CD4-positive, alpha-beta T cell treated with Interleukin-4 for 1 hour (primary cell): ENCODE measurements at places on chromosomes 7 and 10.

DNA sequence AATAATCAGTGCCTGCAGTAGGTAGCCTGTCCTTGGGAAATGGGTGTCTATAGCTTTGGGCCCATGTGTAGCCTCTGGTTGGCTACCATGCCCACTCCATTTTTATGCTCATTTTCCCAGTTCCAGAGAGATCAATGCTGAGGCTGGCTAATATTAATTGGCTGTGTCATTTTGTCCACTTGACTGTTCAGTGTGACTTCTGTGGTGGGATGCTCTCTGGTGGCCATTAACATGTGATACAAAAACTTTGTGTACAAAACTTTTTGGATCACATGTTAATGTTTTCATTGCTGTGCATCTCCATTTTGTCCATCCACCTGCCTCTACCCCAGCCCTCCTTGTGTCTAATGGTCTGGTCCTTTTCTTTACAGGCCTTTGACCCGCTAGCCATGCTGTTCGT lies 22.7 kb downstream of the VIM start:
- DNase-seq = peak; percentile 14

- DNase-seq = no peak
These were observed 49.4 kb downstream of the MRPL32 start for GRCh38 chr7:42981601-42982000.

GRCh38 chr10:23686722-23687121 lies 247.8 kb downstream of the OTUD1 start:
- no peak for DNase-seq

GRCh38 chr10:44805466-44806210 lies 105.5 kb upstream of the TMEM72 start:
- no peak for DNase-seq

- no peak for DNase-seq
These were observed 240.1 kb downstream of the TRIL start for GRCh38 chr7:28718055-28718481.

- no peak for DNase-seq
These were observed 685.4 kb upstream of the MBL2 start for GRCh38 chr10:53458007-53458406.

- no peak for DNase-seq
These were observed 27.0 kb upstream of the PRSS1 start for GRCh38 chr7:142722248-142722794.

DNA sequence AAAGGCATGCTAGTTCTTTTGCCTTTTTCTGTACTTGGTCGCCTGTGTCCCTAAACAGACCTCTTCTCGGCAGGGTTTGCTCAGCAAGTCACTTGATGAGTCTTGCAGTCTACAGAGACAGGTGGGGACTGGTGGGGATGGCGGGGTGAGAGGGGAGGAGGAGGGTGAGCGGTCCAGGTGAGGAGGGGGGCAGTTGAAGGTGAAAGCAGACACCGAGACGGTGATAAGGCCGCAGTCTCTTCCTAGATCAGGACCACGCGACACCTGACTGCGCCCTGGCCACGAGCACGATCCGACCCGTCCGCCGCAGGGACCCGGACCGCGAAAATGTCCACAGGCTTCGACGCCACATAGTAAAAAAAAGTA lies 566 bp downstream of the ASNS start:
- peak; percentile 16 for DNase-seq

DNA sequence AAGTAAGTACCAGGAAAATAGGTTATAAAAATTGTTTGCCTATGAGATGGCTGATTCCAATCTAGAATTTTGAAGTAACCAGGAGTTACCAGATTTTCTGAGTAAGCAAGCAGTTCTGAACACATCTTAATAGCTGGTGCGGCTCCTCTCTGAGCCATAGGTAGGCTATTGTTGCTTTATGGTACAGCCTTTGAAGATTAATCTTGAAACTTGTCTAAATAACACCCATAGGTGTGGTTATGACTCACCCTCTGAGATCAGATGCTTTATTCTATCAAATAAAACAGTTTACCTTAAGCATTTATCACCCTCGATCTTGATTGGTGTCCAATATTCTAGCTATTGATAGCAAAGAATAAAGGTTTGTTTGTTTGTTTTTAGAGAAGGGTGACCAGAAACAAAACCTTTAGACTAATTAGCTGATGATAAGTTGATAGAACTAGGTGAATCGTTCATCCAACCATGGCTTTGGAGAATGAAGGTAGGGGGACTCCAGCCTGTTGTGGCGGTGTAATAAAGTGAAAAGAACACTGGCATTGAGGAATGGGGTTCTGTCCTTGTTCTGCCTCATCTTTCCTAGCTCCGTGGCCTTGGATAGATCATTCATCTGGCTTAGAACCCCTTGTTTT lies 72.2 kb downstream of the VTI1A start:
- no peak for DNase-seq

- DNase-seq = no peak
These were observed 361.3 kb downstream of the ZNF248 start for GRCh38 chr10:37496061-37496460.

- DNase-seq = peak; percentile 63
These were observed 197.4 kb downstream of the RNLS start for GRCh38 chr10:88385601-88386203.

- DNase-seq = peak; percentile 14
These were observed 34.6 kb upstream of the SLC35G1 start for GRCh38 chr10:93859049-93859655.

- DNase-seq = no peak
These were observed 41.5 kb downstream of the PYROXD2 start for GRCh38 chr10:98373260-98374040.
